ENCODE measurements at places on chromosomes 5 and 9.

DNA sequence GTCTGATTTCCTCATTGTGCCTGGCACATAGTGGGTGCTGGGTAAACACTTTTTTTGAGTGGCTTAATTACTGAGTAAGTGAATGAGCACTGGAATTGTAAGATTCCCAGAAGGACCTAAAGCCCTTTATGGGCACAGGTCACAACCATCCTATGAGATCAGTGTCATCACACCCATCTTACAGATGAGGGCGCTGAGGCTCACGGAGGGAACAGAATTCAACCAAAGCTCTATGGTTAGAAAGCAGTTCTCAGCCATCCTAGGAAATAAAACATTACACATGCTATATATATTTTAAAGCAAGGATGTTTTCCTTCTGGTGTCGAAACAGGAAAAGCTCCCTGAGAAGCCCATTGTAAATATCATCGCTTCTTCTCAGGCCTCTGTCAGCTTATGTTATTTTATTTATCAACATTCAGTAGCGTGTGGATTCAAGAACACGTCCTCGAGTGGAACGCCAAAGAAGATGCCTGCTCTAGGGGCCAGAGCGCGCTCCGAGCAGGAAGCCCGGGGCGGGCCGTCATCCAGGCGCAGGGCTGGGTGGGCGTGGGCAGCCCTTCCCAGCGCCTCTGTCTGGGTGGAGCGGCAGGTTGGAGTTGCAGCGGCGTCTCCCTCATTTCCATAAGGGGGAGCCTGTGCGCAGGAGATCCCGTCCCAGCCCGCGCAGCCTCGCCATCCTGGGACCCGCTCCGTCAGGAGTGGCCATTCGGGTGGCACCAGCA lies 155.8 kb upstream of the SMIM23 start:
- peak; percentile 20 for DNase-seq

GRCh38 chr5:179143446-179143845 lies 83.3 kb downstream of the ZNF354C start:
- DNase-seq, result no peak

DNA sequence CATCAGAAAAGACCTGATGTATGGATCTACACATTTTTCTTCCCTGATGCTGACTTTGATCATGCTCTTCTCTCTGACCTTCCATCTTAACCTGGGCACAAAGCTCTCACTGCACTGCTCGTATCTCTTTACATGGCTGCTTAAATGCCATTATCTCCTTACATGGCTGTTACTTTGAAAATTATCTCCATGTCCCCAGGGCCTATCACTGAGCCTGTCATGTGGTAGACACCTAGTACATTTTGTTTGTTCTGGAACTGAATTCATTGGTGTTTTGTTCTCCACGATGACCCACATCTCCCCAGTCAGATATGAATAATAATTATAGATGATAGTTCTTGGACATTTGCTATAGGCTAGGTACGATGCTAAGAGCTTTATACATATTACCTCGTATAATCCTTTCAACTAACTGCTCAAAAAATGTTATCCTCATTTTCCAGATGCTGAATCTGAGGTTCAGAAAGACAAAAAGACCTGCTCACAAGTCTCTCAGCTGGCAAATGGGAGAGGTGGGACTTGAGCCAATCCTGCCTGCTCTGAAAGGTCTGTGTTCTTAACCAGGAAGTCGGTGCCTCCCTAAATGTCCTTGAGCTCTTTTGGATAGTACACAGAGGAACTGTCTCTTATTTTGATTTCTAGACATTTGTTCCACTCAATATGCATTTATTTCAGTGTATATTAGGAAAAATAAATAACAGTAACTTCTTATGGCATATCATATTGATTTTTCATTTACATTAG lies 9.8 kb upstream of the CPEB4 start:
- DNase-seq, result no peak

DNA sequence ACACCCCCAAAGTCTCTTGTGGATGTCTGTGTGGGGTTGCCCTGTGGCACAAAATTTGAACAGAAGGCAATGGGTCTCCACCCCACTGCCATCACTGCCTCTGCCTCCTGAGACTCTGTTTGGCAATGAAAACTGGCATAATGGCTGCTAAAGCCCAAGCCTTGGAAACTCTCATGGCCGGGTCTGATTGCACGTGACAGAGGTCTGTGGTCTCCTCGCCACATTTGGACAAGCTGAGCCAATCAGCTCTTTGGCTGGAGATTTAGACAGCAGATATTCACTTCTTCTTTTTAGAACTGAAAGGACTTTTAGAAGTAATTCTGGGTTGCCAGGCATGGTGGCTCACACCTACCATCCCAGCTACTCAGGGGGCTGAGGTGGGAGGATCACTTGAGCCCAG lies 5.5 kb downstream of the GGTA1 start:
- DNase-seq, result no peak

- DNase-seq, result no peak
Observed at GRCh38 chr9:18365651-18366050, 108.3 kb upstream of the ADAMTSL1 start.

DNA sequence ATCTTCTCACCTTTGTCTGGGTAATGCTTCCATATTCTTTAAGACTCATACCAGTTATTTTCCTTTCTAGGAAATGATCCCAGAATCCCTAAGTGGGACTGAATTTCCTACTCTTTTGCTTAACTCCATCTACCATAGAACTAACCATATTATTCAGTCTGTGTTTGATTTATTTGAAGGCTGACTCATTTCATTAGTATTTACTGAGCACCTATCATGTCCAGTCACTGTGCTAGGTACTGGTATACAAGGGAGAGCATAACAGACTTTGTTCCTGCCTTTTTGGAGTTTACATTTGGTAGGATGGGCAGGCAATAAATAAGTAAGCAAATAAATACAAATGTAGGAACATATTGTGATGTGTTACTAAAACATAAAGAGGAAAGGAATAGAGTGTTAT lies 4.3 kb downstream of the NPR2 start:
- no peak for DNase-seq

DNA sequence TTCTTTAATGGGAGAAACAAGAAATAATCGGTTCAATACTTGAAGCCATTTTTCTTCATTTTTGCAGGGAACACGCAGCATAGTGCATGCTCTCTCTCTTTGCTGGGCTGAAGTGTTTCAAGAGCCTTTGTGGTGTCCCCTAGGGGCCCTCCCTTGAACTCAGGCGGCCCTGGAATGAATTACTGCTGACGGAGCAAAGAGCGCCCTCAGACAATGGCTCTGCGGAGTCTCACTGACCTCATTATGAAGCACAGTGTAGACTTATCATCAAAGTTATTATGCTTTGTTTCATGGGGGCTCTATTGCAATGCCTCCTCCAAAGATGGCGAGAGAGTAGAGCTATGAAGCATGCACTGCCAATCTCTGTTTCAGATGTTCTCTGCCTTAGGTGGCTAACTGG lies 64.8 kb upstream of the ADCY2 start:
- DNase-seq, result no peak

DNA sequence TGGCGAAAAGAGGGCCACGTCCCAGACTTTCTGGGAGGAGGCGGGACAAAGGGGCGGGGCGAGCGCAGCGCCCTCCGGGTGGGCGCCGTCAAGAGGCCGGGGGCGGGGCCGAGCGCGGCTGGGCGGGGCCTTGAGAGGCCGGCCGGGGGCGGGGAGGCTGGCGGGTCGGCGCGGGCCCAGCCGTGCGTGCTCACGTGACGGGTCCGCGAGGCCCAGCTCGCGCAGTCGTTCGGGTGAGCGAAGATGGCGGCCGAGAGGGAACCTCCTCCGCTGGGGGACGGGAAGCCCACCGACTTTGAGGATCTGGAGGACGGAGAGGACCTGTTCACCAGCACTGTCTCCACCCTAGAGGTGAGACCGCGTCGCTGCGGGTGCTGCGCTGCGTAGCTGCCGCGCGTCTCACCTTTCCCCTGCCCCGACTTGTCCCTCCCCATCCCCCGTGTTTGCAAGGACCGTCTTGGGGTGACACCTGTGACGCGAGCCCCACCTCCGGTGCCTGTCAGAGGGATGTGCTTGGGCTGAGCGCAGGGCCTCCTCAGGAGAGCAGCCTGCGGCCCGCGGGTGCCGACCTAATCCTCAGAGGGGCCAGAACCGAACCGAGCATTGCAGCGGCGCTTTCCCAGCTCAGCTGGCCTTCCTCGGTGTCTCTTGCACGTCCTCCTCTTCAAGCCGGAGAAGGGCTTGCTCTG lies at the start of gene SNX2:
Gene SNX2, plus strand, starts transcription at position 220 of the 689 bp plus-strand sequence. Its CDS starts 24 bp downstream, at position 244.
- DNase-seq, result peak; percentile 93

DNA sequence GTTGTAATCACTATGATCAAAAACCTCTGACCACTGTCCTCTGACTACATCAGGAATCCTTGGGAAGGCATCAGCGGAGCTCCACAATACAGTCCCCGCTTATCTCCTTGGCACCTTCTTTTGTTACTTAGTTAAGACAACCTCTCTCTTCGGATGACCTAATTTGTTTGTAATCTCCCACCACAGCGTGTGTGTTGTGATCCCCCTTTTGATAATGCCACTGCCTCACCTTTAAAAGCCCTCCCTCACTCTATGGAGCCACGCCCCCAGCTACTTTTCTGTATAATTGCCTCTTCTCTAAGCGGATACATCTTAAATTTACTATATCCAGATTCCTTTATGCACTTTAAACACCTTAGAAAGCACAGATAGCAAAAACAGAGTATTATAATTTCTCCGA lies 35.9 kb downstream of the OR2Y1 start:
- DNase-seq, result no peak

DNA sequence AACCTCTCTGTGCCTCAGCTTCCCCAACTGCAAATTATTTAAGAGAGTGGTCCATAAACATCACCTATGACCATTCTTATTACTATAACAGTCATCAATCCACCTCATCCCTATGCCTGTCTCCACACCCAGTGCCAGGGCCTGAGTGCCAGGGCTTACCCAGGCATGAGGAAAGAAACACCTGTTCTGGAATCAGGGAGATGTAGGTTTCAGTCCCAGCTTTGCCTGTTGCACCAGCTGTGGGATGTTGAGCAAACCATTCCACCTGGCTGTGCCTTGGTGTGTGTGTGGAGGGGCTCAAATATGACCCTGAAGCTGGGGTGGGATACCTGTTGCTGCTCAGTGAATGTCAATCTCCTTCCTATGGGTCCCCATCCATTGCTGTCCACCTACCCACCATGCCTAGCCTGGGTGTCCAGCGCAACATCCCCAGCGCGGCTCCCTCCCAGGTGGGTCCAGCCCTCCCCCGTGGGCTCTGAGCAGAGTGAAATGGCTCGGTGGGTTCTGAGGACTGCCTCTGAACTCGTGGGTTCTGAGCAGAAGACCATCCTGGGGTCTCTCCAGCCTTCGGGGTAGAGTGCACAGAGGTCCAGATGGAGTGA lies 16.3 kb downstream of the AKNA start:
- DNase-seq, result no peak

DNA sequence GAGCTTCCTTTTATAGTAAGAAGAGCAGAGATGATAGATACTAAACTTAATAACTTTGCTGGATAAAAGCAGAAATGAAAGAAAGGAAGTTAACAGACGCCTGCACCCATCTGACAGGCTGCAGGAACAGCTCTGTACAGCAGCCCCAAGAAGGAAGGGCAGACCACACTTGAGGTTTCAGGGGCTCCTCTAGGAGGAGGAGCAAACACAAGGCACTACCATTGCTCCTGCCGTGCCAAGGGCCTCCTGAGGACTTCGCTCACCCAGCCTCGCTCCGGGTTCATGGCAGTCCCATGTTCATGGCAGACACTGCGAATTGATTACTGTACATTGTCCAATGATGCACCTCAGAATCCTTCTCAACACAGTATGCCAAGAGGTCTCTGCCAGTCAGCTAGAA lies 85.1 kb downstream of the AMBP start:
- DNase-seq, result no peak

DNA sequence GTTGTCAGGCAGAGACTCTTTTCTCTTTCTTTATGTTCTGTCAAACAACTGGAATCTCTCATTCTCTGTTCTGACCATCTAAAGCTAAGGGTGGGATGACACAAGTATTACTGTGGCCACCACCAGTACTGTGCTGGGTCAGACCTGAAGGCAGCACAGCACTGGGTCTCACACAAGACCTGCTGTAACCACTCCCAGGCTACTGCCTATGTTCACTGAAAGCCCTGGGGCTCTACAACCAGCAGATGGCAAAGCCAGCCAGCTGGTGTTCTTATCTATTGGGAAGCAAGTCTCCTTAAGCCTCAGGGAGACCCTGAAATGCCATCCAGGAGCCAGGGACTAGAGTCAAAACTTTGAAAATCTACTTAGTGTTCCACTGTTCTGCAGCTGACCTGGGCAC lies 189.5 kb downstream of the SLCO4C1 start:
- no peak for DNase-seq
